ENCODE measurements at places on chromosomes 13 and 19.

DNA sequence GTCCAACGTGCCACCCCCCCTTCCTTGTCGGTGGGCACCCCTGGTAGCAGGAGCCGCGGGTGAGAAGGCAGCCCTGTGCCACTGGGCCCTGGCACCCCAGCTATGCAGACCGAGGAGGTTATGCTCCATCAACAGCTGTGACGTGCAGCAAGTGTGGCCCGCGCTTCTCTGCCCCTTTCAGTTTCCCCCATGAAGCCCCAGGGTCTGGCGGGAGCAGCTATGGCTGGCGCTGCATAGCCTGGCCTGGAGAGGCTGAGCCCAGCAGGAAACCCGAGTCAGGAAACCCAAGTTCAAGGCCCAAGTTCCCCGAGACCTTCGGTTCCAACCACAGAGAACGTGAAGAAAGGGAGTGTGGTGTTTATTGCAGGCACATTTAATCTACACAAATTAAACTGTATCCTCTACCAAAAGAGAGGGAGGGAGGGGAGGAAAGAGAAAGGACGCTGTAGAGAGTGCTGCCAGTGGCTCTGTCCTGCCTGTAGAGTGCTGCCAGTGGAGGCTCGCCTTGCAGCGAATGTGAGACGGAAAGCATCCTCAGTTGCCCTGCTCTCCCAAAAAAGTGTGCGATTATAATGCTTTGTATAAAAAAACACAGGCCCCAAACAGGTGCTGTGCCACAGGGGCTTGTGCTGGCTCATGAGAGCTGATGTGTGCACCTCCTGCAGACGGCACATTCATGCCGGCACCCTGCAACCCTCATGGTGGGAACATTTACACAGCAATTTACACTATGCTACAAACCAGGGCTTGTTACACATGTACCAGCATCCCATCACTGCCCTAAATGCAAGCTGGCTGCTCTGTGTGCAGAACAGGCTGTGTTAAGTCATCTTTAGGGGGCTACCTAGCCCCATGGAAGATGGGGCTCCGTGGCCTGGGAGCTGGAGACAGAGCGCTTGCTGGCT is 16.3 kb downstream of the POP4 start:
- H3K27me3 ChIP-seq, result peaks cover 2% of the 10 kb centered on the region
- H3K4me1 ChIP-seq, result peaks cover 43% of the 10 kb centered on the region
- H3K36me3 ChIP-seq, result no peaks in the 10 kb centered on the region
- H3K27ac ChIP-seq, result peak overlapping the region; percentile 31

- H3K36me3 ChIP-seq, result no peaks in the 10 kb centered on the region
- no peak for DNase-seq
- peak overlapping the region; percentile 18 for H3K27ac ChIP-seq
- H3K27me3 ChIP-seq, result peaks cover 8% of the 10 kb centered on the region
- H3K4me3 ChIP-seq, result no peak overlapping the region
- peaks cover 14% of the 10 kb centered on the region for H3K4me1 ChIP-seq
These were observed 49.4 kb upstream of the INTS6 start for GRCh38 chr13:51502153-51502651.

DNA sequence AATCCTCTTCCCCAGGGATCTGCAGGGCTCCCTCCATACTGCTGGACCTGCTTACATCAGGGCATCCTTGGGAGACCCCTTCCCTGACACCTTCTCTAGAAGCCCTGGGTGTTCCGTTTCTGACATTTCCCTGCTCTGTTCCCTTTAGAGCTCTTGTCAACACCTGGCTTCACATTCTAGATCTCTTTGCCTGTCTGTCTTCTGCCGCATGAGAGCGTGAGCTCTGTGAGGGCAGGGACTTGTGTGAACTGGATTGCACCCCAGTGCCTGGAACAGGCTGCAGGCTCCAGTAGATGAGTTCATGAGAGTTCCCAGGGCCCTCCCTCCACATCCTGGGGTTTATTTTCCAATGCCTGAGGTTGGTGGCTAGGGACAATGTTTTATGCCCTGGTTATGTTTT is 651 bp downstream of the CEACAM7 start:
- no peak overlapping the region for H3K4me3 ChIP-seq
- peaks cover 17% of the 10 kb centered on the region for H3K27me3 ChIP-seq
- no peaks in the 10 kb centered on the region for H3K36me3 ChIP-seq
- no peak for DNase-seq

GRCh38 chr13:46551410-46552302 is 1.3 kb upstream of the LRCH1 start:
- peak overlapping the region; percentile 68 for H3K27ac ChIP-seq
- H3K27me3 ChIP-seq, result peaks cover 15% of the 10 kb centered on the region

- H3K27ac ChIP-seq, result no peak overlapping the region
- no peaks in the 10 kb centered on the region for H3K27me3 ChIP-seq
- no peak for DNase-seq
- H3K4me3 ChIP-seq, result no peak overlapping the region
These were observed 19.0 kb upstream of the ATP11A start for GRCh38 chr13:112670864-112671263.

GRCh38 chr19:42568006-42568405 is 26.7 kb downstream of the CEACAM8 start:
- peaks cover 6% of the 10 kb centered on the region for H3K4me1 ChIP-seq
- no peaks in the 10 kb centered on the region for H3K36me3 ChIP-seq
- no peak overlapping the region for H3K27ac ChIP-seq
- H3K4me3 ChIP-seq, result no peak overlapping the region
- peaks cover 11% of the 10 kb centered on the region for H3K27me3 ChIP-seq

DNA sequence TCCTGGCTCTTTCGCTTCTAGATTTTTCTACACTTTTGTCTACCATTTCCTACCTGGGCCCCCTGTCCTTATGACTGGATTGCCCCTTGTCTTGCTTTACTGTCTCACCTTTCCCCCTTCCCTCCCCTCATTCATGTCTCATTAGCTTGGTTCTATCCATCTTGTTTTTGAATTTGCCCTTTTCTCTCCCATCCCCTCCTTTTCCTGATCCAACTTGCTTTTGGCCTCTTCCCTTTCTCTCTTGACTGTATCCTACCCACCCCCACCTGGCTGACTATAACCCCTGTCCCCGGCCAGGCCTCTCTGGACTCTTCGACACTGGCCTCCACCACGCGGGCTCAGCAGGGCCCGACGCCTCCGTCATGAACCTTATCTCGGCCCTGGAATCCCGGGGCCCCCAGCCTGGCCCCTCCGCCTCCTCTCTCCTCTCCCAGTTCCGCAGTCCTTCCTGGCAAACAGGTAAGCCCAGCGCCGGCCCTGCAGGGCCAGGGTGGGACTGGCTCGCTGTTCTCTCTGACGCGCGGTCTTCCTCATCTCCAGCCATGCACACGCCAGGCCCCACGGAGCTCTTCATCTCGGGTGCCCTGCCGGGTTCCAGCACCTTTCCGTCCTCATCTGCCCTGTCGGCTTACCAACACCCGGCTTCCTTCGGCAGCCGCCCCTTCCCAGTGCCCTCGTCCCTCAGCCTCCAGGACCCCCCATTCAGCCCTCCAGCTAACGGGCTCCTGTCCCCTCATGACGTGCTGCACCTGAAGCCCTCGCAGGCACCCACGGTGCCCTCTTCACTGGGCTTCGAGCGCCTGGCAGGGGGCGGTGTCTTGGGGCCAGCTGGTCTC is 3.4 kb downstream of the PRR12 start:
- peaks cover 33% of the 10 kb centered on the region for H3K4me1 ChIP-seq
- peaks cover 18% of the 10 kb centered on the region for H3K36me3 ChIP-seq
- H3K27ac ChIP-seq, result peak overlapping the region; percentile 95
- peak overlapping the region; percentile 88 for H3K4me3 ChIP-seq
- peaks cover 3% of the 10 kb centered on the region for H3K27me3 ChIP-seq

- H3K4me3 ChIP-seq, result no peak overlapping the region
- no peak overlapping the region for H3K27ac ChIP-seq
- no peaks in the 10 kb centered on the region for H3K36me3 ChIP-seq
- peaks cover 34% of the 10 kb centered on the region for H3K27me3 ChIP-seq
- H3K4me1 ChIP-seq, result no peaks in the 10 kb centered on the region
- DNase-seq, result no peak
These were observed 179.8 kb downstream of the KCNRG start for GRCh38 chr13:50195045-50195444.

- no peak overlapping the region for H3K27ac ChIP-seq
- no peak overlapping the region for H3K4me3 ChIP-seq
- H3K4me1 ChIP-seq, result no peaks in the 10 kb centered on the region
- no peaks in the 10 kb centered on the region for H3K36me3 ChIP-seq
- no peak for DNase-seq
These were observed 2832.9 kb upstream of the PCDH20 start for GRCh38 chr13:64248371-64249065.

GRCh38 chr19:42092350-42092749 is 16.4 kb downstream of the ZNF574 start:
- peaks cover 31% of the 10 kb centered on the region for H3K36me3 ChIP-seq
- H3K27ac ChIP-seq, result peak overlapping the region; percentile 81
- H3K27me3 ChIP-seq, result no peaks in the 10 kb centered on the region
- H3K4me1 ChIP-seq, result peaks cover 39% of the 10 kb centered on the region
